ENCODE measurements at places on chromosomes 6 and 20. TPM values are rescaled to one million over a fixed set of nuclear protein-coding genes. Genes with fewer than 3 reads are reported as not detected.

DDR1 gene
- total RNA-seq = 36.1 TPM

GSTA2 gene
- not detected for total RNA-seq

RNF144B gene
- 0.52 TPM for total RNA-seq

REM1 gene
- total RNA-seq = 0.18 TPM

TMEM151B gene
- 0.13 TPM for total RNA-seq

SRSF3 gene
- total RNA-seq = 531 TPM

VSTM2L gene
- total RNA-seq = 10.6 TPM
